Dermis blood vessel endothelial cell (primary cell): ENCODE measurements at places on chromosomes 11 and 22. TPM values are rescaled to one million over a fixed set of nuclear protein-coding genes. Genes with fewer than 3 reads are reported as not detected.

CADM1 gene
- total RNA-seq = 0.56 and 2.2 TPM in 2 replicates

PLAAT4 gene
- 2.3 and 10.6 TPM in 2 replicates for total RNA-seq

TEX12 gene
- not detected in 2 replicates for total RNA-seq

TCN1 gene
- total RNA-seq = 0.17 TPM in 1 of 2 replicates, not detected in the other

DBX1 gene
- total RNA-seq = not detected in 2 replicates

NLRX1 gene
- total RNA-seq = 18.4 and 22.0 TPM in 2 replicates

TMEM191C gene
- total RNA-seq = 0.60 and 0.68 TPM in 2 replicates

FOLR1 gene
- total RNA-seq = 0.14 and 0.68 TPM in 2 replicates

OR4A5 gene
- total RNA-seq = not detected in 2 replicates

PKDREJ gene
- under 0.01 TPM in 1 of 2 replicates, not detected in the other for total RNA-seq

OR52N5 gene
- total RNA-seq = not detected in 2 replicates

P2RX6 gene
- under 0.01 TPM in 1 of 2 replicates, not detected in the other for total RNA-seq

ST14 gene
- total RNA-seq = 0.14 and 0.34 TPM in 2 replicates

KCNK7 gene
- 0.14 and 0.17 TPM in 2 replicates for total RNA-seq

CD248 gene
- 0.23 and 0.68 TPM in 2 replicates for total RNA-seq

OSBP gene
- 41.5 and 68.4 TPM in 2 replicates for total RNA-seq

H19 gene
- total RNA-seq = 9.7 and 66.4 TPM in 2 replicates

SLC15A3 gene
- total RNA-seq = 8.7 and 9.0 TPM in 2 replicates

MS4A4E gene
- not detected in 2 replicates for total RNA-seq

TRIM48 gene
- not detected in 2 replicates for total RNA-seq

NCAM1 gene
- total RNA-seq = 2.2 and 3.4 TPM in 2 replicates

OR4D5 gene
- not detected in 2 replicates for total RNA-seq

LMO2 gene
- total RNA-seq = 107 and 149 TPM in 2 replicates

NLRP14 gene
- total RNA-seq = not detected in 2 replicates

PDE2A gene
- 351 and 380 TPM in 2 replicates for total RNA-seq

CNIH2 gene
- total RNA-seq = not detected in 2 replicates

BTBD18 gene
- total RNA-seq = not detected in 2 replicates

OR4C12 gene
- total RNA-seq = not detected in 2 replicates

PSMC3 gene
- 147 and 248 TPM in 2 replicates for total RNA-seq

F2 gene
- not detected in 2 replicates for total RNA-seq

C1QTNF5 gene
- 60.2 and 127 TPM in 2 replicates for total RNA-seq

GTSE1 gene
- 2.7 and 15.6 TPM in 2 replicates for total RNA-seq

CARNS1 gene
- 0.17 and 0.23 TPM in 2 replicates for total RNA-seq
